G401 (cell line): ENCODE measurements at places on chromosomes 6 and 20.

GRCh38 chr20:24956001-24956841 is 7.2 kb downstream of the CST7 start:
- no peak for DNase-seq

- no peak for DNase-seq
These were observed 637 bp upstream of the SLC22A3 start for GRCh38 chr6:160347259-160348222.

DNA sequence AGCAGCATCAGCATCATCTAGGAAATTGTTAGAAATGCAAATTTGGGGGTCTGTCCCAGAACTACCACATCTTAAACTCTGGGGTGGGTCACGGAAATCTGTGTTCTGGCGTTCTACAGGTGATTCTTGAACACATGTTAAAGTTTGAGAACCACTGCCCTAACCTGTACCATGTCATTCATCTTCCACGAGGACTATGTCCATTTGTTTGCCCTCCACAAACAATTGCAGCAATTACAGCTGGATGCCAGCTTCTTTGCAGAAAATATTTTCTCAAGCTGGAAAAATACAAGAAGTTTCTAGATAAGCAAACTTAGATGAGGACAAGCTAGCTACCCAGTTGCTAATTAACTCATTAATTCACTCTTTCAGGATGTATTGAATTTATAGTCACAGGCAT is 54.1 kb downstream of the MAFB start:
- DNase-seq, result no peak

GRCh38 chr20:3661060-3661813 is 2.0 kb downstream of the GFRA4 start:
- DNase-seq, result no peak

- no peak for DNase-seq
These were observed 75.1 kb upstream of the DUSP22 start for GRCh38 chr6:217048-217659.

DNA sequence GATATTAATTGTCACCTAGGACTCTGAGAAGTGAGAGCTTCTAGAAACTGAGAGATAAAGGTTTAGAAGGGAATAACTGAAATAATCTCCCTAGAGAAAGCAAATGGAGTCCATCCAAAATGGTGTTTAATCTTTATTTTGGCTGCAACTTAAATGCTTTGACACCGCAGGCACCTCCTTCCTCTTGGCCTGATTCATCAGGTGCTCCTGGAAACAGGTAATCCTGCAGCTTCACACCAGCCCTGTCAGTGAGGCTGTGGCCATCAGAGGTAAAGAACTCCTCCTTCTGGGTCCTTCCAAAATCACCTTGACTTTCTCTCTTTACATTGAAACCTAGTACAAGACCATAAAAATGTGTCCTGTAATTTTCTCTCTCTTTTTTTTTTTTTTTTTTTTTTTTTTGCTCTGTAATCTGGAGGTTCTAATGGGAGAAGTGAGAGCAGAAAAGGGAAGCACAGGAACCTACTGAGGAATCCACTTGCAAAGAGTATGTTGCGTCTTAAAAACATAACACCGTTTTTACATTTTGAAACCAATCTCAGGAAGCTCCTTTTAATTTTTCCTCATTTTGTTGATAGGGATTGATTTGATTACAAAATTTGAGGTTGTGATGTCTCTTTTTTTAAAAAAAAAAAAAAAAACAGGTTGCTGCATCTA is 124.2 kb downstream of the LRRC1 start:
- no peak for DNase-seq

DNA sequence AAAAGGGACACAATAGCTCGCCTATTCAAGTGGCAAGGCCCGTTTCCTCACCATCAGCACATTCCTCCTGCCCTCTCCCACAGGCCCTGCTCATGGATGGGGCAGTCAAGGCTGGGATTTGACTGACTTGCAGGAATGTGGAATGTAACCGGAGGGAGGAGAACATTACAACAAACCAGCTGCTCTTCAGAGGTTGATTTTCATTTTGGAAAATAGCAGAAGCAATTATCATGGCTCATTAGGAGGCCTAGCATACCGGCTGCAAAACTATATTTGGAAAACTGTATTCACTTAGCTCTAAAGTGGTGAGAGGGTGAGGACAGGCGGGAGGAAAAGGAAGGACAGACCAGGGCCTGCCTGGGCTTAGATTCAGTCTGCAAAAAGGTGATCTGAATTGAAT is 283.7 kb downstream of the CD83 start:
- DNase-seq, result no peak
